T follicular helper cell (primary cell): ENCODE measurements at places on chromosomes 7 and 10.

DNA sequence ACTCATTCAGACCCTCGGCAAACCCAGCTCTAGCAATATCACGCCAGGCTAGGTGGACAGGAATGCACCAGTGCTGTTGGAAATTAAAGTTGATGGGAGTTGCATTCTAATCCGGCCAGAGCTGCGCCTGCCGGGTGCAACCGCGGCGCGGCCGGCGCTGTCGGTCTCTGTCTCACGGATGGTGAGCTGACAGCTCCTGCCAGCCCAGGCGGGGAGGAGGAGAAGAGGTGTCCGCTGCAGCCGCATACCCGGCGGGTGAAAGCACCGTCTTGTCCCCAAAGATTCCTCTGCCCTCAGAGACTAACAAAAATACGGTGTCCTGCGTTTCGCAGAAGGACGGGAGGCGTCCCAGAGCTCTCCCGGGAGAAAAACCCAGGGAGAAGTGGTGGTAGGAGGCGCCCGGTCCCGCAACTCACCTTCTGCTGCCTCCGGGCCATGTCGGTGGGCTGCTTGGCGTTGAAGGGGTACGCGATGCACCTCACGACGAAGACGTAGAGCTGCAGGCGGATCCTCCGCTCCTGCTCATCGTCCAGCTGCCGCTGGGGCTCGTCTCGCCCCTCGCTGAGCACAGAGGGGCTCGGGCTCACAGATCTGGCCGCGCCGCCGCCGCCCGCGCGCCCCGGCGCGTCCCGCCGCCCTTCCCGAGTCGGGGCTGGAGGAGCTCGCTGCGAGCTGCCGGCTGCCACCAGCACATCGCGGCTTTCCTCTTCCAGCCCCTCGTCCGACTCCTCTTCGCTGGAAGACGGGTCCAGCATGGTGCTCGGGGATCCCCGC lies 490 bp downstream of the CADPS2 start:
- no peak for DNase-seq

- DNase-seq, result no peak
Observed at GRCh38 chr10:3790858-3791257, 5.8 kb upstream of the KLF6 start.

DNA sequence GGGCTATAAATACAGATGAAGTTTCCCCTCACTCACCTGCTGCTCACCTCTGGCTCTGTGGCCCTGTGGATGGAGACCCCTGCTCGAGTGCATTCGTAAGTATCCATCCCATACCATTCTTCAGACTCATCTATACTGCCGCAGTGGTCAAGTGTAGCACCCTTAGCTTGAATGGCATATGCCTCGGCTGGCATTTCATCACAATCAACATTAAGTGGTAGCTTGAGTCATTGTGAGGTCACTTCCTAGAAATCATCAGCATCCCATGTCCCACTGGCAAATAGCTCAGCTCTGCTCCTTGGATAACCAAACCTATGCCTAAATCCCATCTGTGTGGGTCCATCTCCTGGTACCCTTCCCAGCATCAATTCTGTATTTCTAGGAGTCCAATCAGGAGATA lies 38.2 kb downstream of the MDH2 start:
- DNase-seq, result no peak

- DNase-seq, result no peak
Observed at GRCh38 chr10:88986549-88987242, 3.9 kb upstream of the FAS start.

DNA sequence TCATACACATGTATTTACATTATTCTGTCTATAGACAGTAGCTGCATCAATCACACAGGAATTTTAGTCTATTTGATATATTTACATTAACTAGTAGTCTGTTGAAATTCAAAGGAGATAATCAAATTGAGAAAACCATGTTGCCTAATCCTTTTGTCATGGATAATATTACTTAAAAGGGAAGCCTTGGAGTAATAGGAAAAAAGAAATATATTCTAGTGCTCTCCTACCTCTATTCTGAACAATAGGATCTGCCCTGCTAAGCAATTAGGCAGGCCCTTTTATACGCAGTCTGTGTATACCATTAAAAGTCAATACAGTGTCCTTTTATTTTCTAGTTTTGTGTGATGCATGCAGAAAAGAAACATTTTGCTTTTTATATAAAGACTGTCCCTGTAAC lies 24.5 kb downstream of the UMAD1 start:
- no peak for DNase-seq

- DNase-seq, result no peak
Observed at GRCh38 chr10:91434041-91434440, 23.9 kb downstream of the HECTD2 start.

DNA sequence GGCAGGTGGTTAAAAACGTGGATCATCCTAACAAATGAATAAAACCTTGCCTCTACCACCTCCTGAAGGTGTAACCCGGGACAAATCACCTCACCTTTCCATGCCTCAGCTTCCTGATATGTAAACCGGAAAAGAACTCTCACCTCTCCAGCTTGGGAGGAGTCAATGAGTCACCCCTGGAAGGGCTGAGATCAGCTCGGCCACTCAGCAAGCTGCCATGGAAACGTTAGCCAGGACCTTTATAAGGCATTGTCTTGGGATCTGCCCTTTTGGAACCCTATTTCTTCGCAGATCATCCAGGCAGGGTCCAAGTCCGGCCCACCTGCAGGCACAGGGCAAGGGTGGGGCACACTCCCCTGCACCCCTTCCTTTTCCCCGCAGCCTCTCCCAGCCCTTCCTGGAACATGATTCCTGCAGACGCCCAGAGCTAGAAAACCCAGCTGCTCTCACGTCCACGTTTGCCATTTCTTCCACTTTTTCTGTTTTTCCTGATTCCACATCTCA lies 81.6 kb upstream of the PFKP start:
- no peak for DNase-seq

GRCh38 chr10:103193820-103194529 lies 903 bp upstream of the NT5C2 start:
- no peak for DNase-seq
